Right lung (tissue), 10 donors: ENCODE measurements at places on chromosomes 1 and 21. TPM values are rescaled to one million over a fixed set of nuclear protein-coding genes. Genes with fewer than 3 reads are reported as not detected.
A peak's percentile ranks its signal among the peaks of the same experiment; 100 is the strongest.

Gene MRAP
- polyA plus RNA-seq, result not detected

Gene LRRN2
- polyA plus RNA-seq, result 4.2 TPM

Gene UBL4B
- not detected for polyA plus RNA-seq

GRCh38 chr21:35375115-35375514, 326.0 kb upstream of the RUNX1 start:
- DNase-seq, result no peak

GRCh38 chr1:48560116-48560515, 88.1 kb upstream of the SPATA6 start:
- DNase-seq, result no peak

- DNase-seq, result peak; percentile 65
Observed at GRCh38 chr1:150578272-150579109, 919 bp downstream of the MCL1 start.

- no peak for DNase-seq
Observed at GRCh38 chr21:43733529-43734071, 14.7 kb downstream of the PDXK start.

- peak; percentile 4 for DNase-seq
Observed at GRCh38 chr1:69673321-69673720, 105.6 kb downstream of the LRRC7 start.

DNA sequence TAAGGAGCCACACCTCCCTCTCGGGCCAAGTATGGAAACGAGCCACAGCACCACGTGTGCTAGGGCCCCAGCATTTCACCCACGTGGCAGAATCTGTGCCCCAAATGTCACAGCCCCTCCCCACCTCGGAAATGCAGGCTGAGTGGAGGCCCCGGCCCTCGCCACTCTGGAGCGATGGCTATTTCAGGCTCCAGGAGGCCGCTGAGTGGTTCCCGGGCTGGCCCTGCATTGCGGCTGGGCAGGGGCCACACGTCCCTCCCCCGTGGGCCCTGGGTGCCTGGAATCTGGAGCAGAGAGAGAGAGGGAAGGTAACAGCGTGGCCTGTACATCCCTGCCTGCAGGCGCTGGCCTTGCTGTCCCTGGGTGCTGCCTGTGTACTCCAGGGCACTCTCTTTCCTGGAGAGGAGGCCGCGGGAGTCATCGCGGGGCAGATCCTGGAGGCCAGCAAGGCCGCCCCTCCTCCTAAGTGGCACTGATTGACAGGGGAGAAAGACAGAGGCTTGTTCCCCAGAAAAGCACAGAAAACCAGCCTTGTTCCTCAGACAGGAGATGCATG, 68.0 kb upstream of the TRAPPC10 start:
- DNase-seq, result no peak

DNA sequence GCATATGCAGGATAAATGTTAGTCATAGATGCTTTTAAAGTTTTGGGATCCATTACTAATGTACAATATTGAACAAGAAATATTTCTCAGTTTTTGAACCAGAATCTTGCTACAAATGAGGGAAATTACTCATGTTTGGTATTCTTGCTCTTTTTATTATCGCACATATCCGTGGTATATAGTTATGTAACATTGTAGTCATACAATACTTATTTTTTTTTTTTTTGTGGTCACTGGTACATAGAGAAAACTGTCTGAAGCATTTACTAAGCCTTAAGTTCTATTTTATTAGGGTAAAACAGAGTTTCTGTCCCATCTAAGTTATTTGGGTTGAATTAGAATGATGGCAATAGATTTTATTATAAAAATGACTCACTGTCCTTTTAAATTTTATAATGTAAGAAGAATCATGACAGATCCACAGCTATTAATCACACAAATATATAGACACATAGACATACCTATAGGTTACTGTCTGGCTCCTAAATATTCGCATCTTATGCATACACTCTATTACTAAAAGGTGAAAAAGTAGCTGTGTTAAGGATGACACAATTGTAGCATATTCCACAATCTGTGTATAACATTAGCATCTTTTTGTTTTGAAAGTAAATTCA, 18.0 kb upstream of the PRKAA2 start:
- no peak for DNase-seq

- no peak for DNase-seq
Observed at GRCh38 chr1:162370721-162371120, 5.9 kb downstream of the SPATA46 start.

- no peak for DNase-seq
Observed at GRCh38 chr1:81894867-81895266, 94.1 kb downstream of the ADGRL2 start.
